ENCODE measurements at places on chromosomes 5 and 9.

DNA sequence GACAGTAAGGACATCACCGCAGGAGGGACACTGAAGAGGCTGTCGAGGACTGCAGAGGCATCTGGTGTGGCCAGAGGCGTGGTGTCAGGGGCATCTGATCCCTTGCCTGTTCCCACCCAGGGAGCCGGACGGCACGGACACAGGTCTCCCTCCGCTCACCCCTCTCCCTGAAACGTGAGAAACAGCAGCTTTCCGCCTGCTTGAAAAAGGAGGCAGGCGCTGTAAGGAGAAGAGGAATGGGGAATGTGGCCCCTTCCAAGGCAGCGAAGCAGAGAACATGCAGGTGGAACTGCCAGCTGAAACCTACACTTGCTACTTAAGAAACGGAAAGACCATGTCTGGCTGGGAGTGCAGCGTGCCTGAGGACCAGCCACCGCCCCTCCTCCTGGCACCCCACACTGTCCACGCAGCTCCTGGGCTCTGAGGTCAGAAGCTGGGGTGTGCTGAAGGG, 176.2 kb downstream of the GAPVD1 start:
- DNase-seq, result no peak

GRCh38 chr5:4145511-4145910, 549.9 kb downstream of the IRX1 start:
- no peak for DNase-seq

- DNase-seq, result no peak
These were observed 28.9 kb downstream of the SHC3 start for GRCh38 chr9:89149726-89150125.

DNA sequence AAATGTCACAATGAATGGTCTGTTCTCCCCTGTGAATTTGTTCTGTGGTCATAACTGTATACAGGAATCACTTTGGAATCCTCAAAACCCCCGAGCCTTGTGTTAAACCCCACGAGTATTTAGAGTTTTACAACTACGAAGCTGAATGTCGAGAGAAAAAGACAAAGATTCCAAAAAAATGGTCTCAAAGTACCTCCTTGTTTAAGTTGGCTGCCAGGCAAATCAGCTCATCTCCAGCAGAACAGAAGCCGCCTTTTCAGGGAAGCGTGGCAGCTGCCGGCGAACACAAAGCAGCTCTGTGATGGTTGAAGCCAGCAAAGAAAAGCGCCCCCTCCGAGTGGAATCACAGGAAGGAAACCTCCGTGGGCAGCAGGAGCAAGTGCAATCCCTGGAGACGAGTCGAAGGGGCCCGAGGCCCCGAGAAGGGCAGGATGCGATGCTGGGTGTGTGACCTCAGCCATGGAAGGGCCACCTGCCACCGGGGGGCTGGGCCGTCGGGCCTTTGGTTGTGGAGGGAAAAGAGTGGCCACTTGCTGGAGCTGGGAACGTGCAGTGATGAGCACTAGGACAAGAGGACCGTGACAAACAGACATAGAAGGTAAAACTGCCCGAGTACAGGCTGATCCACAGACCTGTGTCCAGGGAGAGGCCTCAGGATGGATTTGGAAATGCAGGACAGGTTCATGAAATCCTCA, 706.4 kb downstream of the SEMA5A start:
- DNase-seq, result no peak

DNA sequence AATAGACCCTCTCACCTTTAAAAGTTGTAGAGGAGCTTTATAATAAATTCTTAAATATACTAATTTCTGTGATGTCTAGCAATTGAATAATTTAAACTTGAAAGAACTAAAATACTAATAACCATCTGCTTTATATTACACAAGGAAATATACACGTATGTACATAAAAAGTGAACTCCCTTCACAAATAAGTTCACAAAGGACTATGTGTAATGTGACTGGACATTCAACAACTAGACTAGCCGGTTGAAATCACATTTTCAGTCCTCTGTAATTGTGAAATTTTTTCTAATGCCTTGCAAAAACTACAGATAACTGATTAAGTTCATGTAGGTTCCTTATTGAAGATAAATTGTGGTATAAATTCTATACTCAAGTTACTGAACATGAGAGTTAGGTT, 11.6 kb downstream of the NSA2 start:
- DNase-seq, result no peak

GRCh38 chr5:98453296-98453695, 320.2 kb upstream of the RGMB start:
- DNase-seq, result no peak

DNA sequence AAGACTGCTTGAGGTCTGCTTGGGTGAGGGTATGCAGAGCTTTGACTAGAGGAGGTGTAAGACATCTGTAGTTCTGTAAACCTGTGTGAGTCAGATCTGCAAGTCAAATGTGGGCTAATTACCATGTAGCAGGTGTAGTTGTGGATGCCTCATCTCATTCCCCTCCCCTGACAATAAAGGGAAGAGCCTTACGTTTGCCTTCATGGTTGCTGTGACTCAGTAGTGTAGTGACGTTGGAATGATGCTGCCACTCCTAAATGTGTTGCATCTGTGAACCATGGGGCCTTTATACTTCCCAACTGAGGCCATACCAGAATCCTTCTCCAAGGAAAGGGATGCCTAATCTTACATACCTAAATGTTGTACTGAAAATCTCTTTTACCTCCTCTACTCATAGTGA, 26.0 kb downstream of the PRDM6 start:
- no peak for DNase-seq

DNA sequence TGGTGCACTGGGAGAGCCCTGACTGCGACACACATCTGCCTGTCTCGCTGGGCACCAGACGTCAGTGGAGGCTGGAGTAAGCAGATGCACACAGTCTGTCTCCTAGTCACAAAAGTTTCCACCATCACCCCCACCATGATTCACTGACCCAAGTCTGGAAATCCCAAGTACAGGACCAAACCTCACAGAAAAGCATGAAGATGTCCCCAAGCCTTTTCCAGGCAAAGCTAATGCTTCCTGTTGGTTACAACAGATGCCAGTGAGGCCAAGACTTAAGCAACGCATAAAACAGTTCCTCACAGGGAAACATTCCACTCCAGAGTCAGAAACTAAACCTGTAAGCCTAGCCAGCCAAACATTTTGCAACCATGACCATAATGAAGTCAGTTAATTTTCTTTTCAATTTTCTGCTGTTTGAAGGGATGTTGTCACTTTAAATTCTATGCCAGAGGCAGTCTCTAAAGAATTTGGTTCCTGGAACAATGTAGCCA, 259.3 kb upstream of the SLC30A5 start:
- no peak for DNase-seq

DNA sequence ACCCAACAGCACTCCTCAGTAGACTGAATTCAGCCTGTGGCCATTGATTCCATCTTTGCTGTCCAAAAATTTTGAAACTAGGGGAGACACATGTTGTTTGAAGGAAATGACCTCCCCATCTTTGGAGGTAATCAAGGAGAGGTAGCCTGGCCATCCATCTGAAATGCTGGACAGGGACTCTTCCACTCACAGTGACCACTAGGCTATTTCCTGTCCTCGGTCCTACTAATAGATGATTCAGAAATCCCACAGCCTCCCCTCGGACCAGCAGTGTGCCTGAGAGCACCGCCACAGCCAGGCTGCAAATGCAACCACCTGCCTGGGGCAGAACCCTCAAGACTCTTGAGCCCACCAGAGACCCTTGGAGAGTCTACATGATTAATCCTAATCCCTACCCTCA, 12.5 kb downstream of the HRH2 start:
- DNase-seq, result no peak

- no peak for DNase-seq
These were observed 11.1 kb upstream of the LHFPL2 start for GRCh38 chr5:78659714-78660113.

- no peak for DNase-seq
These were observed 143.4 kb upstream of the KLF9 start for GRCh38 chr9:70557661-70558369.

DNA sequence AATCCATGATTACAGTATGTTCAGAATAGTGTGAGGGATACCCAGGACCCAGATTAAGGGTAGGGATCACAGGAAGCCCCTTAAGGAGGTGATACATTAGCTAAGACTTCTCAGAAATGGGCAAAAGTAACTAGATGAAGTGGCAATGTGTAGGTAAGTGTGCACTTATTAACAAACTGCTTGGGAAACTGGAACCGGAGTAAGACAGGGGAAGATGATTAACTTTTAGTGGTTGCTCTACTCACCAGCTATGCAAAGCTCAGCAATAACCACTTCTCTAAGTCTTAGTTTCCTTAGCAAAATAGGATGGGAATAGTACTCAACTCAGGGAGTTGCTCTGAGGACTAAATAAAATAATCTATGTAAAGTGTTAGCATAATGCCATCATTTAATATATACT, 182.2 kb downstream of the MCTP1 start:
- DNase-seq, result no peak

DNA sequence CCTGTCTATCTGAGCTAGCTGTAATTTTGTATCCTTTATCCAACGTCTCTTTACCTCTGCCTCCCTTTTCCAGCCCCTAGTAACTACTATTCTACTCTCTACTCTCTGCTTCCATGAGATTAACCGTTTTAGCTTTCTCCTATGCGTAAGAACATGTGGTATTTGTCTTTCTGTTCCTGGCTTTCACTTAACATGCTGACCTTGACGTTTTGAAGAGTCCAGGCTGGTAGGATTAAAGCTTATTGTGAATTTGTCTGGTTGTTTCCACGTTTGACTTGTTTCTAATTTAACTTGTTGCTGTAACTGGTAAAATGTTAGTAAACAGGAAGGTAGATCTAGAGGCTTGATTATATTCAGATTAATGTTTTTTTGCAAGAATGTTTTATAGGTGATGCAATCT, 385.3 kb downstream of the PSAT1 start:
- no peak for DNase-seq

GRCh38 chr9:86507212-86507630, 153.0 kb upstream of the TUT7 start:
- no peak for DNase-seq
